NB4 (cell line): ENCODE measurements at places on chromosomes 12 and 14.

- DNase-seq = no peak
Measured at GRCh38 chr14:33879684-33880286, 71.1 kb downstream of the EGLN3 start.

GRCh38 chr14:52244997-52245396, 22.5 kb upstream of the PTGDR start:
- no peak for DNase-seq

DNA sequence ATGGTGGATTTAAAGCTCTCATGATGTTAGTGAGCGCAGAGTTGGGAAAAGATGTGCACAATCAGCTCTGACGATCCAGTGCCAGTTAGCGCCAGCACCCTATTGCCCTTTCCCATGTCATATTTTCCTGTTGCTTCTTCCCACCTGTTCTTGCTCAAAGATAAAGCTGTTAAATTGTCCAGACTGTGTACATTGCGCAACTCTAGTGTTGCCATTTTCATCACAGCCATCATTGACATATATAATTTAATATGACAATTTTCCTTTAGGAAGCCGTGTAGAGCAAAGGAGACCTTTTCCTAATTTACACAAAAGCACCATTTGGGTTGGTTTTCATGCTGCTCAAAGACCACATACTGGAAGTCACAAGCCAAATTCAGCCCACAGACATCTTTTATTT, 5.7 kb upstream of the C12orf42 start:
- DNase-seq = no peak

DNA sequence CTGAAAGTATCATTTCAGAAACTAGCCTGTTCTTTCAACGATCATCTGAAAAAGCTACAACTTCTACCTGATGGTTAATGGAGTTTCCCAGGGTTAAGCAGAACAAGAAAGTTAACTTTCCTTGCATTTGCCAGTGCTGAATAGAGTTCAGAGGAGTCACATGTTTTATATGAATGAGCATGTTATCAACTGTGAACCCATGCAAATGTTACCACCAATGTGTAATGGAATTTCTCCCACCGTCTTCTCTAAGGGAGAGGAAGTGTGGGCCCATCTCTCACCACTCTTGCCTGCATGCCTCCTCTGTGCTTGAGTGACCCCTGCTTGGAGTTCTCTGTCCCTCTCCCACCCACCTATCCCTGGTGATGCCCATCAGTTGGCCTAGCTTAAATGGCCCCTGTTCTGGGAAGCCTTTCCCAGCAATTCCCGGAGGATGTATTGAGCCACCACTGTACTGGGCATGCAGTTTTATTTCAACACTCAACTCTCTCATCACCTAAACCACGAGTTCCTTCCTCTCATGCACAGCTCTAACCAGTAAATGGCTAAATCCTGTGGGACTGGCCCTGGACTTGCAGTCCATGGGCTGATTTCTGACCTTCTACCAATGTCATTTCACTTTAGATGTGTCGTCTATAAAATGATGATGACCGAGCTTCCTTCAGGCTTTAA, 159.8 kb downstream of the RPAP3 start:
- DNase-seq = no peak

DNA sequence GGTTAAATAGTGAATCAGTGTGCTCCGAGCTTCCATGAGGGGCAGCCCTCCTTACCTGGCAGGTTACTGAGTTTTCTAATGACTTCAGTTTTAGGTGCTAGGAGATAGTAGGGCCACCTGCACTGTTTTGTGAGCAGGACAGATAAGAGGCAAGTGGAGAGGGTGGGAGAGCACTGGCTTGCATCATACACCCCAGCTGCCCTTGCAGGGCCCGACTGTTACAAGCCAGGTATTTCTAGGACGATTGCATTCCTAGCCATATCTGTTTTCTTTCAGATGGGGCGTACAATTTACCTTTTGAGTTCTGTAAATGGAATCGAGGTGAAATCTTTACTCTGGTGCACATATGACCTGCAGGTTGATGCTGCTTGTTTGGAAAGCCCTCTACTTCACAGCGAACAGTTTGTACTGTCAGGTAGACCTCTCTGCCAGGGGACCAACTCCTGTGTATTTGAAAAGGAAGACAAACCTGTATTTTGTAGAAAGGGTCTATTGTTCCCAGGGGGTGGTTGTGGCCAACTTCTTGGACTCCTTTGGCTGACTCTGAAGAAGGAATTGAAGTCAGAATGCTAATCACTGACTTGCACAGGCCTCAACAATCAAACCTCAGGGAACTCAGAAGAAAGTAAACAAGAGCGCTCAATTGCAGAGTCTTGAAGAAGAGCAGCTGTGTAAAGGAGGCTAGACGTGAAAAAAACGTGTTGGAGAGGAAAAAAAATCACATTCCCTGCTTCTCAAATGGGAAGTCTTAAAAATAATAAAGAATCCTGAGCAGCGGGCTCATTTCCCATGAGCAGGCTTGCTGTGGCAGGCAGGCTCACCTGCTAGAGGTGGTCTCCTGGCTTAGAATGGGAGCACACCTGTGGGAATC, 57.3 kb downstream of the ETV6 start:
- DNase-seq = no peak

GRCh38 chr14:74441113-74441512, 15.1 kb upstream of the SYNDIG1L start:
- no peak for DNase-seq

DNA sequence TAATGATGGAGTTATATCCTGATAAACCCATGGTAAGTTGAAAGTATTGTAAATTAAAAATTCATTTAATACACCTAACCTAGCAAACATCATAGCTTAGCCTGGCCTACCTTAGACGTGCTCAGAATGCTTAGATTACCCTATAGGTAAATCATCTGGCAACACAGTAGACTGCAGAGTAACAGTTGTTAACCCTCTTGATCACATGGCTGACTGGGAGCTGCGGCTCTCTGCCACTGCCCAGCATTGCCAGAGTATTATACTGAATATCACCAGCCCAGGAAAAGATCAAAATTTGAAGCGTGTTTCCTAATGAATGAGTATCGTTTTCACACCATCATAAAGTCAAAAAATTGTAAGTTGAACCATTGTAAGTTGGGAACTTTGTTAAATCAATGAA, 17.8 kb upstream of the TMPRSS12 start:
- DNase-seq = no peak

GRCh38 chr12:47242426-47242825, 162.7 kb upstream of the AMIGO2 start:
- DNase-seq = no peak

GRCh38 chr12:94386422-94386821, 73.2 kb downstream of the CEP83 start:
- DNase-seq = no peak

DNA sequence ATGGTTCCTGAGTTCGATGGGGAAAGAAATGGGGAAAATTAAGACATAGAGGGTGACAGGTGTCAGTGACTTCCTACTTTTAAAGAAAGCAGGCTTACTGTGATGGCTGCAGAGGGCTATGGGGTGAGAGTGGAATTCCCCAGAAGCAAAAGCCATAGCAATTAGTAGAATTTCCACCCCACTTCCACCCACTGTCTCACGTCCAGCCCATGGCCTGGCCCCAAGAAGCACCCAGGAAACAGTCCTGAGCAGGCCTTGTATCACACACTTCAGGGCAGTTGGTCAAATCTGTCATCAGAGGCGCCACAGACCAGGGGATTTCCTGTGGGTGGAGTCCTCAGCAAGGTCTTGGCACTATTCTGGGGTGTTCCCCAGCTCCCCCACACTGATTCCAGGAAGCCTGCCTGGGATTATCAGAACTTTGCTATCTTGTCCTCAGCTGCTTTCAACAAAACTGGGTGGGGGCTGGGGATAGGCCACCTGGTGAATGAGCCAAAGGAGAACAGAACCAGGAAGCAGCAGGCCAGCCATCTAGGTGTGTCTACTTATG, 120.1 kb upstream of the CCND2 start:
- peak; percentile 82 for DNase-seq

GRCh38 chr12:123250471-123251383, 17.5 kb downstream of the MTRFR start:
- no peak for DNase-seq

DNA sequence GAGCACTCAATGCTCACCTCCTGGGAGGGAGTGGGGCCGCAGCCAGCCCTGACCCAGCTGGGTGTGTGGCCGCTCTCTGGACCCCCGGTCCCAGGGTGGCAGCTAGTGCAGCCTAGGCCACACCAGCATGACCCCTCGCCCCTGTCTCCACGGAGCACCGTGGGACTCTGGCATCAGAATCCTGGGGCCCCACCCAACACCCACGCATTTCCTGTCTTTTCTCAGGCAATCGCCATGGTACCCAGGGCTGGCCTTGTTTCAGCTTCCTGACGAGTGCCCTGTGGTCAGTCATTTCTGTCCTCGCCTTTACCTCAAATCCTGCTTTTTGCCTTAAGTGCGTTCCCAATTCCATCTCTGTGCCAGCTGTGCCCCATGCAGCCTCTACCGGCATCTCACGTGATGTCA, 15.9 kb downstream of the PACS2 start:
- no peak for DNase-seq

- no peak for DNase-seq
Measured at GRCh38 chr14:19873178-19873577, 1.8 kb upstream of the OR4K2 start.

- DNase-seq = no peak
Measured at GRCh38 chr12:846421-846820, 94.0 kb downstream of the WNK1 start.

GRCh38 chr12:65825507-65826352, 1.4 kb downstream of the HMGA2 start:
- peak; percentile 69 for DNase-seq

GRCh38 chr12:113007166-113007565, 28.8 kb downstream of the OAS2 start:
- DNase-seq = no peak

- DNase-seq = no peak
Measured at GRCh38 chr12:127925971-127926370, 341.0 kb upstream of the TMEM132C start.

- DNase-seq = no peak
Measured at GRCh38 chr14:31760277-31760676, 199.1 kb downstream of the NUBPL start.

- DNase-seq = no peak
Measured at GRCh38 chr14:65945327-65945726, 532.8 kb downstream of the FUT8 start.

DNA sequence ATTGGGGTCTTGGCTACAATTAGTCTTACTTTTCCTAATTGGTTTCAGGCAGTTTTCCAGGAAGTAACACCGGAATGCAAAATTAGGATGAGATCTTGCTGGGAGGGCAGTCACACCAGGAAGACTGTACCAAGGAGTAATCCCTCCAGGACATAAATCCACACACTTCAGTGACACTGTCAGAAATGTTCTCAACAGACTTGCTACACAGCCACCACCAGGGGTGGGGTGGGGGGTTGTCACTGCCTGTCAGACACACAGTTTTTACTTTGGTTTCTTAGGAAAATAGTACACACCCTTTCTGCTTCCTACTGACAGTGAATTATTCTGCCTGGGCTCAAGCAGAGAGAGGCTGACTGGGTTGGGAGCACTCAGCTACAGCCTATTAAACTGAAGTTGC, 102.9 kb upstream of the CCDC196 start:
- no peak for DNase-seq

DNA sequence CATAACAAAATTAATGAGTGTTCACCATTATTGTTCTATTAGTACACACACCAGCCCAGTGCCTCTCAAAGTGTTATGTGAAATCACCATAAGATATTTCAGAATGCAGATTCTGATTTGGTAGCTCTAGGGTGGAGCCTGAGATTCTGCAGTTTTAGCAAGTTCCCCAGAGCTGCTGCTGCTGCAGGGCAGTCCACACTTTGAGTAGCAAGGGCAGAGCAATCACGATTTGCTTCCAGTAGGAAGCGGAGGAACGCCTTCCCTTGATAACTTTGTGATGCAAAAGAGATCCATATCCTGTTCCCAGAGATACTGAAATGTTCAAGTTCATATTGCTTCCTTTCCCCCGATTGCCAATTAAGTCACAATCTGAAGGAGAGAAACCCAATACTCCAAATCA, 57.9 kb downstream of the SLC17A8 start:
- no peak for DNase-seq

- DNase-seq = peak; percentile 7
Measured at GRCh38 chr14:68084256-68084655, 264.7 kb downstream of the RAD51B start.

DNA sequence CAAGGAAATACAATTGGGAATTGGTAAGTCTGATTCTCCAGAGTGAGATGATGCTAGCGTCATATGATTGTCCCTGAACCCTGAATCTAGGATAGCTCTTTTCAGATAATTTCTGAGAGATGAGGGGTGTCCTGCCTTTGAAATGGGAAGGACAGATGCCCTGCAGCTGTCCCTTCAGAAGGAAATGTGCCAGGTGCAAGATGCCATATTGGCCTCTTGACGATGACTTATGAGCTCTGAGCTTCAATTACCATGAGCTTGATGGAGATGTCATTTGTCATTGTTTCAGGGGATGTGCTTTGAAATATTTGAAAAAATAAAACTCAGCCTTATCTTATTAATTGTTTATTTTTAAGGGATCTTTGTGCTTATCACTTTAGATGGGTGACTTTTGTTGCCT, 185.1 kb downstream of the DACT1 start:
- no peak for DNase-seq

DNA sequence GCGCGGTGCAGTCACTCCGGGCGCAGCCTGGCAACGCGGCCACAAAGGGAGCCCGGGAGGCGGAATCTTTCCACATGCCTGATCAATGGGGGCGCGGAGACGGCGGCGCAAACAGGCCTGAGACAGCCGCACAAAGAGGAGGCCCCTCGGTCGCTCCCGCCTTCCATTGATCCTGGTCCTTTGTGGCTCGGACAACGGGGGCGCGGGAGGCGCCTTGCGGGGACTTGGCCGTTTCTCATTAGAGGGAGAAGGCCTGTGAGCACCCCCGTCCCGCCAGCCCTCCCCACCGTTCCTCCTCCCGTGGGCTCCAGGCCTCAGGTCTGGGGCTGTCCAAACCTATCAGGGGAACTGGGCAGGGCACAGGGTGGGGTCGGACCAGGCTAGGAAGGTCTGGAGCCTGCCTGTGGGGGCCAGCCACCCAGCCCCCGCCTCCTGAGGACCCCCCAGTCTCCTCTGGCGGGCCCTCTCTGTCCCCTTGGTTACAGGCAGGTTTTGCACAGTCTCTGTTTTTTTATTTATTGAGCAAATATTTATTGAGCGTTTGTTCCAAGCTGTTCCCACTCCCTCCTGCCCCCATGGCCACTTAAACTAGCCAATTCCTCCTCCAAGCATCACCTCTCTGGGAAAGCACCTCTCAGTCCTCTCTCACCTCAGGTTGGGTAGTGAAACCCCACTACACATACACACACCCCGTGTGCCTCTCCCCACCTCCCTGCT, 29.0 kb upstream of the MSI1 start:
- DNase-seq = no peak

DNA sequence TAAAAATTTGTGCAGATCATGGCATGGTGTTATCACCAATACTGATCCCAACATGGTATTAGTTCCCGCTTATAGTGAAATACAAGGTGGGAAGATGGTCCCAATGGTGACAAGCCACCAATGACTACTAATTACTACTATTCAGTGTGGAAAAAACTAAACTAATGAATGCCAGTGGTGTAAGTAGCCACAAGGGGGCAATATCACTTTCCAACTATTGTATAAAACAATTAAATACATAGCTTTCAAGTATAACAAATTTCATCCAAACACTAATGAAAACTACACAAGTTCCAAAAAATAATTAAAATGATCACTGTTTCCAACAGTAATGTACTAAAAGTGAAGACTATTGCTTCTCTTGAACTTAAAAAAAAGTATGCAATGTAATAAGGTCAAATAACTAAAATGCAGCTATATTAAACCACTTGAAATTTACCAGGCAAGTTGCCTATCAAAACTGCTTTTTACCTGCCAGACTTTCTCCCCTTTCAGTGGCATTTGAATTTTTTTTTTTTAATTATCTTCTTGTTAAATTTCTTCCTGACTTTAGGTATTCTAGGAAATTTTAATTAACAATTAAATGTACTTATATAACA, 58.0 kb downstream of the PAPLN start:
- DNase-seq = peak; percentile 59
